ENCODE measurements at places on chromosomes 3 and 15.

- no peak for DNase-seq
Observed at GRCh38 chr3:64638981-64639481, 48.8 kb downstream of the ADAMTS9 start.

GRCh38 chr15:27638958-27639357, 460.2 kb downstream of the OCA2 start:
- no peak for DNase-seq

- DNase-seq: no peak
Observed at GRCh38 chr15:47688573-47689086, 28.7 kb upstream of the SEMA6D start.

DNA sequence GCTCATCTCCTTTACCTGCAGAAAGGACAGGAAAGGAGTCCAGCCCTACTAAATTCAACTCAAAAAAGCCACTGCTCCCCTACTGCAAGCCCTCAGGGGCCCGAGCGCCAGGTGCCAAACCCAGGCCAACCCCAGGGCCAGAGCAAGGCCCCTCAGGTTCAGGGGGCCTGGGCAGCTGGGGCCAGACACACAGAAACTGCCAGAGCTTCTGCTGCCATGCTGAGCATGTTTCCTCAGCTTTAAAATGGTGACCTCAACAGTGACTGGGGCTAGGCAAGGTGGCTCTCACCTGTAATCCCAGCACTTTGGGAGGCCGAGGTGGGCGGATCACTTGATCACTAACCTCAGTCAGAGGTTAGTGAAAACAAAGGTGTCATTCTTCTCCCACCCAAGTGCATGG, 38.8 kb downstream of the KLHL25 start:
- no peak for DNase-seq

- no peak for DNase-seq
Observed at GRCh38 chr3:78858174-78858573, 909.6 kb downstream of the ROBO1 start.

DNA sequence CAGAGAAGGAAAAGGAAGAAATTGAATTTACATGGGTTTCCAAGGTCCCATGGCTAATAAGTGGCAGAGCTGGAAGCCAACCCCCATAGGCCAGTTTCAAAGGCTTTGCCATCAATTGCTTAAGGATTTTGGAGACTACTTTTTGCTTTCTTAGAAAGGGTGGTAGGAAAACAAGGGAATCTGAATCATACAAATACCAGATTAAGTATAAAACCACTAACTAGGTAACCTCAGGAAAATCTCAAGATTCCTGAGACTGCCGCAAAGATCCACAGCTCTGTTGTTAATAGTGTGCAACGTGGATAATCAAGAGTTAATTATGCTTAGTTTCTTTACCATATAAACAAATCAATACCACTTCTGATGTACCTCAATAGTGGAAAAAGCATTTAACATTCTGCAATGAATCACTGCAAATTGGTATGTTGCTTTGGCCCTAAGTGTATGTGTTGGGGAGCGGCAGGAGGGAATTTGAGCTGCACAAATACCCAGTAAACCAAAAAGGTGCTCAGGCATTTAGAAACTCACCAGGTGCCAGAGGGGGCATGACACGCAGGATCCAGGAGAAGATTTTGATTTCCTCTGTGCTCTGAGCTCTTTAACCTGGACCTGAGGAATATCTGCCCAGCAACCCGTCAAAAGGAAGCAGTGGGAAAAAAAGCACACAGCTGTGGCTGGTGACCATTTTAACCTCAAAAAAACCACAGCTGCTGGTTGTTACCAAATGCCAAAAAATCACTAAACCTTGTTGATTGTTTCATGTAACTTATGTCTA, 22.0 kb downstream of the AADAC start:
- no peak for DNase-seq

- DNase-seq: no peak
Observed at GRCh38 chr3:74390121-74390877, 224.2 kb downstream of the CNTN3 start.

- DNase-seq: no peak
Observed at GRCh38 chr3:144270100-144270499, 298.5 kb downstream of the DIPK2A start.

All from stimulated activated CD8-positive, alpha-beta memory T cell treated with anti-CD3 and anti-CD28 coated beads, Interleukin-7, amount 100 ng/mL, for 24 hours (primary cell).